Activated CD8-positive, alpha-beta memory T cell treated with anti-CD3 and anti-CD28 coated beads for 1 hour (primary cell): ENCODE measurements at places on chromosomes 3 and 15.

GRCh38 chr3:119715105-119715504 lies 12.3 kb downstream of the CFAP91 start:
- no peak for DNase-seq

DNA sequence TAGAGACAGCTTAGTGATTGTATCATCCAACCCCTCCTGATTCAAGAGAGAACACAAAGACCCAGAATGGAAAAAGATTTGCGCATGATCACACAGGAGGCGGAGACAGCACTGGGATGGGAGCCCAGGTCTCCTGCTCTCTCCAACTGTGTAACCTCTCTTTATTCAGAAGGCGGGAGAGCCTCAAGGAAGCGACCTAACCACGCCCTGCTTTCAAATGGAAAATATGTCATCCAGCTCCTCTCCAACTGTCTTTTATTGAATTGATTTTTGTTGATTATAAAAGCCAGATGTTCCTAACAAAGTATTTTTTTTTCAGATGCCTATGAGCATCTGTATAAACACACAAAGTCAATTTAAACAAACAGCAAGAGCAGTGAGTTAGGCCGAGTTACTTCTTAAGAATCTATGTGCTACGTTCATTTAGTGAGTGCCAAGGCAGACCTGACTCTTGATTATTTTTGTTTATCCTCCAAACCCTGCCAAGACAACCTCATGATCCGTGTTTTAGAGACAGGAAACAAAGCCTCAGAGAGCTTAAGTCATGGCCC lies 74.5 kb downstream of the BFSP2 start:
- DNase-seq, result no peak

DNA sequence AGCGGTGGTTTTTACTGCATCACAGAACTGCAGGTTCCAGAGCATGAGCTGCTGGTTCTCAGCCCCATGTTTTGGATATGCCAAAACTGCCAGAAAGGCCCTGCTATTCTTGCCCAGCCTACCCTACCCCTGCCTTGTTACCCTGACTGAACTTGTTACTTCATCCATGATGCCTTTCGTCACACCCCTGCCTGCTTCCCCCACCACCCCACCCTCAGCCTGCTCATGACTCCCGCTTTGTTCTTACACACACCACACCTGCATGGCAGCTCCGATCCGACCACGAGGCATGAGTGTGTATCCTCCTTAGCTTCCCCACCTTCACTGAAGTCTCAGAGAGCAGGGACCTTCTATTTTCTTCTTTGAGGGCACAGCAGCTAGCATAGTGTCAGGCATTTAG lies 5.1 kb upstream of the TM4SF1 start:
- no peak for DNase-seq

DNA sequence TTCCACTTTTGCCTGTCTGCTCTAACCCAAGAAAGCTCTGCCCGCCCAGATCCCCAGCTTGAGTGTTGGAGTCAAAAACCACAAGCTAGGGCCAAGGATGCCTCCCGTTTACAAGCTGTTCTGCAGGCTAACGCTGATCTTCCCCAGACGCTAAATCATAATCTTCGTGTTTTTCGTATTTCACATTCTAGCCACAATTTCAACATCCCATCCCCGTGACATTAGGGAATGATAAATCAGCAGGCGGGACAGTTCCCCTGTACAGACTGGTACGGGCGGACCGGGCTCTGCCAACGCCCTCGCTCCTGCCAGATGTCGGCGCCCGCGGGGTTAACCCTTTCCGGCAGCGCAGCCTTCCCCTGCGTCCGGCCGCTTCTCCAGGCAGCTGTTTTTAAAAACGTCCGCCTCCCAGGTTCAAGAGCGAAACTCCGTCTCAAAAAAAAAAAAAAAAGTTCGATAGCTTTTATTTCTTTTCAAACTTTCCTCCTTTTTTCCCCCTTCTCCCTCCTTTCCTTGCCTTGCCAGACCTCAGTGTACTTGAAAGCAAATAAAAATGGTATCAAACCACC lies 81.0 kb upstream of the BNC1 start:
- DNase-seq, result no peak

DNA sequence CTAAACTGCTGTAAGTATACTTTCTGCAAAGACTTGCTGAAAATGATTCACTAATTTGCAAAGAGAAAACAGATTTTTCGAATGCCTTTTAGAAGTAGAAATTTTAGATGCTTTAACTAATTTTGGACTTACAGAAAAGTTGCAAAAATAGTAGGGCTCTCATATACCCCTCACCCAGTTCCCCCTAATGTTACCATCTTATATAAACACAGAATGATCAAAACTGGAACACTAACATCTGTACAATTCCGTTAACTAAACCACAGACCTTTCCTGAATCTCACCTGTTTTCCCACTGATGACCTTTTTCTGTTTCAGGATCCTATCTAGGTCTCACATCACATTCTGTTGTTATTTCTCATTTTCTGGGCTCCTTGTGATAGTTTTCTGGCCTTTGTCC lies 454.8 kb downstream of the SHQ1 start:
- no peak for DNase-seq

GRCh38 chr3:11283139-11283475 lies 10.9 kb downstream of the ATG7 start:
- no peak for DNase-seq

- no peak for DNase-seq
Measured at GRCh38 chr3:43256714-43257461, 29.5 kb upstream of the SNRK start.

DNA sequence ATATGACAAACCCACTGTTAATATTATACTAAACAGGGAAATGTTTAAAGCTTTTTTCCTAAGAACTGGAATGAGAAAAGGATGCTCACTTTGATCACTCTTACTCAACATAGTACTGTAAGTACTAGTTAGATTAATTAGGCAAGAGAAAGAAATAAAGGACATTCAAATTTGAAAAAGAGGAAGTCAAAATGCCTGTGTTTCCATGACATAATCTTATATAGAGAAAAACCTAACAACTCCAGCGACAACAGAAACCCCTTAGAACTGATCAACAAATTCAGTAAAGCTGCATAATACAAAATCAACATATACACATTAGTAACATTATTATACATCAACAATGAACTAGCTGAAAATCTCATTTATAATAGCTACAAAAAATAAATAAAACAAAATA lies 200.6 kb upstream of the ROBO1 start:
- DNase-seq, result no peak

- no peak for DNase-seq
Measured at GRCh38 chr3:129794311-129795185, 99.0 kb downstream of the TMCC1 start.

DNA sequence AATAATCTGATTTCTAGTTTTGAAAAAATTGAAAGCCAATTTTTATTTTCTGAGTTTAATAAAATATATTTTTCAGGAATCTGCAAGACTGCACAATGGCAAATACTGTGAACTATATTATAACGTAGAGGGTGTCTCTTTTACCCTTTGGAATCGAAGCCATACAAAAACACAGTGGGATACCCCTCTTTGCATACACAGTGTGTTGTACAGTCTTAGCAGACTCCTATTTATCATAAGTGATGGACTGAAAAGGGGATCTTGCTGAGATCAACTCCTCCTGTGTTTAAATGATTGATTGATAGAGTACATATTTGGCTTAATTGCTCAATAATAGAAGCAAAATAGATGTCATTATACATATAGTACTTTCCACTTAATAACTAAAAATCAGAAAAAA lies 981.2 kb downstream of the NSUN3 start:
- no peak for DNase-seq

DNA sequence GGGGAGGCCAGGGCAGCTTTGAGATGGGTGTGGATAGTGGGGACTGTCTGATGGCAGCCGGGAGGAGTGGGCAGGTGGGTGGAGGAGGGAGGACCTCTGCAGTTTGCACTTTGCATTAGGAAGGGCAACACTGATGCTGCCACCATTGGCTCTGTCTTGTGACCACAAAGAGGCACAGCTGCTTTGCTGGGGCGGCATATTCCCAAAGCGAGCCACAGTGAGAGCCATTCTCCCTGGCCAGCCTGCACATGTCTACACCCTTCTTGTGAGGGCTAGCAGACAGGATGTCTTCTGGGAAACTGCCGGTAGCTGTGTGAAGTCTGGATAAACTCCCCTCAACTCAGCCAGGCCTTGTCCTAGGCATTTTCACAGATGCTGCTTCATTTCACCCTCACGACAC lies 38.3 kb downstream of the CCNB2 start:
- DNase-seq, result no peak

DNA sequence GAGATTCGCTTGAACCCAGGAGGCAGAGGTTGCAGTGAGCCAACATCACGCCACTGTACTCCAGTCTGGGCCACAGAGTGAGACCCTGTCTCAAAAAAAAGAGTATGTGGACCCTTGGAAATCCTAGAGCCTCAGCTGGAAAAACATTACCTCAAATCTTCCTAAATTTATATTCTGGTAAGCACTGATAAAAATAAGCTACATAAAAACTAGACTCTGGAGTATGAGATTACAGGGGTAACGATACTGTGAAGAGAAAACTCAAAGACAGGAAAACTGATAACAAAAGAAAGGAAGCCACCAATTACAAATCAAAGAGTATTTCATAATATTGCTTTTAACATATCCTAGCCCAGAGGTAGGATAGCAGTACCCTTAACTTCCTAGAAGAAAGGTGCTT lies 30.3 kb downstream of the SETD2 start:
- DNase-seq, result no peak

DNA sequence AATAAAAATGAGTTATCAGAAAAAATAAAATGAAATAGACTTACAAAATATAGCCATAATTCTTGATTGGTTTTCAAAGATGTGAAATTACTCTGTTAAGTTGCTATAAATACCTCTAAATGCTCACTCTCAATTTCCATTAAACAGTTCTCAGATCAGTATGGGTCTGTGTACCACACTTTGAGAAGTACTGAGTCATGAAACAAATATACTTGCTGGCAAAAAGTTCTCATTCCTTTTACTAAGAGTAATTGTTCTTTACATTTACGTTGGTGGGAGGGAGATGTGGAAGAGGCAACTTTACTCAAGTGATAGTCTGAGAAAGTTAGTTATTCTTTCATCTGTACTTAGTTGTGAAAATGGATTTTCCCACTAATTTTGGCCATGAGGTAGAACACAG lies 96.3 kb downstream of the ZNF385D start:
- DNase-seq, result no peak

- DNase-seq, result no peak
Measured at GRCh38 chr15:35166730-35167359, 81.8 kb upstream of the NANOGP8 start.

- no peak for DNase-seq
Measured at GRCh38 chr3:61669668-61670299, 108.4 kb downstream of the PTPRG start.

GRCh38 chr3:133383175-133383574 lies 16.7 kb upstream of the BFSP2 start:
- DNase-seq, result no peak

DNA sequence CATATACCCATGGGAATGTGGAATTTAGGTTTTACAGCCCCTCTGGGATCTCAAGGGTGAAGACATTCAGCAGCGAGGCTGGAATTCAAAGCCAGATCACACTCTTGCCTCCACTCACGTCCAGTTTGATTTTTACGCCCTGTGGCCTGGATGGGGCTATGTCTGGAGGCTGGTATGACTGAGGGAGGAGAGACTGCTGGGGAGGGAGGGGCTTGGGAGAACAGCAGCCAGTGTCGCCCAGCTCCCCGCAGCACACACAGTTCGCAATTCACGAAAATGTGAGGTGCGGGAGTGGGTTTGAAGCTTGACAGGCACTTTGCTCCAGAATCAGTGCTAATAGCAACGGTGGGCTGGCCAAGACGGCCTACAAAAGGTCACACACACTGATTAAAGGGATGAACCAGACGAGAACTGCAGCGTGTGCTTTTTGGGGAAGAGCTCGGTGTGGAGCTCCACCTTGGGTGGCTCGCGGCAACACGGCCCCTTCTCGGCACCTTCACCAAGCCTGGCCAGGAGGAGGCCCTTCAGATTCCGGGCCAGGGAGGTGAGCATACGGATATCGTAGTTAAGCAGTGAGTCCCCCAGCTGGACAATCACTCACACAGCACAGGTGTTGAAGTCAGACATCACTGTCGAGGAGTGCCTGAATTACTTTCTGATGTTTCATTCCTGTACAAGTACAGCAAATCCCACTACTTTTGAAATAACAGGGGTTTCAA lies 16.4 kb downstream of the EHD4 start:
- DNase-seq, result no peak

DNA sequence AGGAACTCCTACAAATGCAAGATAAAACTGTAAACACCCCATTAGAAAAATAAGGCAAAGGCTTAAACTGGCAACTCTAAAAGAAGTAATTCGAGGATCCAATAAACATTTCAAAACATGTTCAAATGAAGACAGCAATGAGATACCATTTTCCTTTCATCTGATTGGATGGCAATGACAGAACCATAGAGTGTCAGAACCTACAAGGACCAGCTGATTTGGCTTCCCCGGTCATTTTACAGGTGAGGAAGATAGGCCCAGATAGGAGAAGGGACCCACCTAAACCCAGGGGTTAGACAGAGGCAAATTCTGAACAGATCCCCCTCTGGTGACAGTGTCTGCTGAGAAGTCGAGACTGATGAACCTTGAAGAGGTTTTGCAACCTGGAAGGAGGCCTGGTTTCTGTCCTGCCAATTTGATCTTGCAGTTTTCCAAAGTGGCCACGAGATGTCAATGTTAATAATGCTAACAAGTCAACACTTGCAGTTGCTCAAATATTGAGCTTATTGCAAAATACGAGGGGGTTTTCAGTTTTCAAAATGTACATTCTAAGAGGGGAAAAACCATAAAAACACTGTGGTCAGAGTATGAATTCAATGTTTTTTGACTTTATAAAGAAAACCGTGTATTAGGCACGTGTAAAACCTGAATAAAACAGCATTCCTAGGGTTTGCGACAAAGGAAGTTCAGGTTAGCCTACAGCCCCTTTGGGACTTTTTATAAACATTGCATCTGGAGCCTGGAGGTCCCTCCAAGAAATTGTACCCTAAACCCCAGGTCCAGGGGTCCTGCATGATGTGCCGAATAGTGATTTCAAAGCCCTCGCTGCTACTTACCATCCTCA lies 21.5 kb downstream of the CFAP161 start:
- DNase-seq, result no peak

GRCh38 chr3:16104156-16104555 lies 70.3 kb upstream of the GALNT15 start:
- no peak for DNase-seq

GRCh38 chr3:47193871-47194859 lies 30.3 kb upstream of the SETD2 start:
- no peak for DNase-seq

GRCh38 chr3:182962166-182962565 lies 18.2 kb downstream of the DCUN1D1 start:
- no peak for DNase-seq

- DNase-seq, result no peak
Measured at GRCh38 chr3:189981668-189982067, 139.0 kb downstream of the P3H2 start.

GRCh38 chr3:20101041-20101440 lies 60.8 kb downstream of the KAT2B start:
- no peak for DNase-seq

GRCh38 chr3:114848643-114849350 lies 298.3 kb downstream of the ZBTB20 start:
- no peak for DNase-seq

DNA sequence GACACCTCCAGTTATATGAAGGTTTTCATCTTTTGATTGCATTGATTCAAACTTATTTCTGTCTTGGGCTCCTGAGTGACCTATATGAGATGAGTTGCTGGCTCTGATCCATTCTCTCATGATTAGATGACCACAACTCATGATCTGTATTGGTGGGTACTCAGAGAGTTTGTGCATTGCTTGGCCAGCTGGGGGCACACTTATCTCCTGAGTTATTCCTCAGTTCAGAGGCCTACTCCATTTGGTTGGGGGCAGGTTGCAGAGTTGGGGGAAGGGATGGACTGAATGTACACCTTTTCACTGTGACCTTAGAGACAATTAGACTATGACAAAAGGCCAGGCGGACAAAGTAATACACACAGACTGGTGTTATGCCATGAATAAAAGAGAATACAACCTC lies 166.2 kb upstream of the SEMA6D start:
- DNase-seq, result no peak
